Naive B cell (primary cell): ENCODE measurements at places on chromosomes 3 and 15. TPM values are rescaled to one million over a fixed set of nuclear protein-coding genes. Genes with fewer than 3 reads are reported as not detected.

Gene UNC13C
- not detected for polyA plus RNA-seq

Gene EXD1
- not detected for polyA plus RNA-seq

DNA sequence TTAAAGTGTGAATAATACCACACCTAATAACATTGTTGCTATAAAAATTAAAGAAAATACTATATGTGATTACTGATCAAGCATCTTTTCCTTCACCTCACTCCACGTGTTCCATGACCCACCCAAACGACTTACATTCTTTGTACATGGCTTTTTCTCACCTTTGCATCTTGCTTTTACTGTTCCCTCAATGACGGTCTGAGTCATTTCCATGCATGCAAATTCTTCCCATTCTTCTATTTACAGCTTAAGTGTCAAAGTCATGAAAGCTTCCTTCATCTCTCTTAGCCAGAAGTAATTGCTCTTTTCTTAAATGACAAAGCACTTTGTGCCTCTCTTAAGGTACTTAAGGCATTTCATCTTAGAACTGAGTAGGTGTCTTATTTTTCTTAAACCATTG lies 64.0 kb downstream of the GREM1 start:
- no peaks in the 10 kb centered on the region for H3K36me3 ChIP-seq
- no peak overlapping the region for H3K27ac ChIP-seq
- DNase-seq, result no peak
- peaks cover 23% of the 10 kb centered on the region for H3K27me3 ChIP-seq
- no peak overlapping the region for H3K4me3 ChIP-seq
- no peaks in the 10 kb centered on the region for H3K4me1 ChIP-seq

DNA sequence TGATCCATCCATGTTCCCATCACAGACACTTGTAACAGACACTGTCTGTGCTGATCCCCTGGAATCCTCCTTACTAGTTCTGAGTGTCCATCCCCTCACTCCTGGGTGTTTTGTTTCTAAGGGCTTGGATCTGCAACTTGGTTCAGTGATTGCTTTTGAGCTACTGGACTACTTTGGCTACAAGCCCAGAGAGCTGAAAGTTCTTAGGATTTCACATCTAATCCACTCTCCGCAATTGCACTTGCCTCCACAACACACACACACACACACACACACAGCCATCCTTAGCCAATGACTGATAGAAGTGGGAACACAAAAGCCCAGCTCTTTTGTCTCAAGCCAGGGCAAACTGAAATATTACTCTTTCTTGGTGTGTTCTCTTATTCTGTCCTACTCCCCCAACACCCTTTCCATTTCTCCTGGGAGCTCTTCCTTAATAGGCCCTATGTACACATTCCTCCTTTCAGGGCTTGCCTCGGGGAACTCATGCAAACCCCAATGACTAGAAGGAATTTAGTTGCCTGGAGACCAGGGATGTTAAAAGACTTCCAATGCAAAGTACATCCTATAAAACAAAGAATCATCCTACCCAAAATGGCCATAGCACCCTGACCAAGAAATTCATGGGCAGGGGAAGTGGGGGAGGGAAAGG lies 206.1 kb upstream of the UBE2E2 start:
- DNase-seq, result no peak
- no peak overlapping the region for H3K27ac ChIP-seq
- H3K4me1 ChIP-seq, result no peaks in the 10 kb centered on the region
- no peaks in the 10 kb centered on the region for H3K27me3 ChIP-seq
- no peak overlapping the region for H3K4me3 ChIP-seq

- no peaks in the 10 kb centered on the region for H3K27me3 ChIP-seq
- DNase-seq, result no peak
- H3K4me3 ChIP-seq, result no peak overlapping the region
- no peak overlapping the region for H3K27ac ChIP-seq
- peaks cover 12% of the 10 kb centered on the region for H3K4me1 ChIP-seq
Observed at GRCh38 chr15:99320374-99321215, 69.3 kb downstream of the LRRC28 start.

DNA sequence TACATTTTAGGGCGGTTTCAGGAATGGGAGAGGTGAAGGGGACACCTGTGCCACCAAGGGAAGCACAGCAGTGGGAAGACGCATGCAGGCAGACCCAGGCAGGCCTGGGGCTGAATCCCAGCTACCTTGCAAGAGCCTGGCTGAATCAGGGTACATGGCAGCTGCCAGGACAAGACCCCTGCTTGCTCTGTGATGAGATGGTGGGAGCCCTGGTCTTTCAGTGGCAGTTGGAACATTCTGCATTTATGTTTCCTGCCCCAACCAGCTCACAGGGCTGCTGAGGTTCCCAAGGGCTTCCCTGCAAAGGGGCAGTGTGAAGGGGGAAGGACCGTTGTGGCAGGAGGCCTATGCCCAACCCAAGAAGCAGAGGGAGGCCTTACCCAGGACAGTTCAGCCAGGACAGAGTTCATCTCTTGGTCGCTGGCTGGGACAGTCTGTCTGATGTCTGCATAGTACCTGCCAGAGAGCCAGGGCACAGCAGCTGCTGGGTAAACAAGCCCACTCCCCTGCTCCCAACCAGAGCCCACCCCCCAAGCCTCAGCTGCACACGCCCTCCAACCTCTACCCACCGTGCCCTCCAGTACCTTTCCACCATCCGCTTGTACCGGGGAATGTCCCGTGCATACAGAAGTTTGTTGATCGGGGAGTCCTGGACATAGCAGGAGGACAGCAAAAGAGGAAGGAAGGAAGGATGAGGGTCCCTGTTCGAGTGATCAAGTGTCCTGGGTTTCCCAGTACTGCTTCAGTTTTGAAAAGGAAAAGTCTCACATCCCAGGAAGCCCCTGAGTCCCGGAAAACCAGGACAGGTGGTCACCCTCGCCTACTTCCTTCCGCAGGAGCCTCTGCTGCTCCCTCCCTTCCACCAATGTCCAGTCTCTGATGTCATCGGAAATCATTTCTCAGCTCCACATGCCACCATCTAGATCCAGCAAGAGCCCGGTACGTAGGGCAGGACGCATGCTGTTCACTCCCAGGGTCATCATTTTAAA lies 23.1 kb downstream of the PLXNB1 start:
- H3K4me3 ChIP-seq, result no peak overlapping the region
- no peak overlapping the region for H3K27ac ChIP-seq
